WTC11 (cell line): ENCODE measurements at places on chromosomes 7 and 10. TPM values are rescaled to one million over a fixed set of nuclear protein-coding genes. Genes with fewer than 3 reads are reported as not detected.

- no peaks in the 10 kb centered on the region for H3K36me3 ChIP-seq
- no peak overlapping the region for H3K27ac ChIP-seq
- no peak overlapping the region for H3K4me3 ChIP-seq
- no peaks in the 10 kb centered on the region; the same call in 1 of the 2 replicates for H3K27me3 ChIP-seq
These were observed 15.2 kb downstream of the ITPRID1 start for GRCh38 chr7:31529103-31529502.

- H3K27ac ChIP-seq = no peak overlapping the region
- H3K4me3 ChIP-seq = peak overlapping the region; percentile 71
- H3K4me1 ChIP-seq = peaks cover 7% of the 10 kb centered on the region
These were observed 168.1 kb upstream of the MALRD1 start for GRCh38 chr10:18880530-18880929.

- H3K36me3 ChIP-seq = no peaks in the 10 kb centered on the region
- H3K27ac ChIP-seq = no peak overlapping the region
- H3K27me3 ChIP-seq = no peaks in the 10 kb centered on the region
- peaks cover 5% of the 10 kb centered on the region; the same call in 1 of the 2 replicates for H3K4me1 ChIP-seq
- DNase-seq = no peak
These were observed 646.8 kb upstream of the IGFBP3 start for GRCh38 chr7:46567858-46568257.

BTBD16 gene
- not detected in 3 replicates for total RNA-seq

MICALL2 gene
- total RNA-seq = 13.6 to 15.7 TPM (median 14.1 TPM) in 3 replicates

ABCA13 gene
- total RNA-seq = 0.02 to 0.05 TPM (median 0.04 TPM) in 3 replicates

GPR15LG gene
- not detected in 3 replicates for total RNA-seq
